Thoracic aorta (tissue), 2 donors: ENCODE measurements at places on chromosomes 13 and 19. TPM values are rescaled to one million over a fixed set of nuclear protein-coding genes. Genes with fewer than 3 reads are reported as not detected.

DNA sequence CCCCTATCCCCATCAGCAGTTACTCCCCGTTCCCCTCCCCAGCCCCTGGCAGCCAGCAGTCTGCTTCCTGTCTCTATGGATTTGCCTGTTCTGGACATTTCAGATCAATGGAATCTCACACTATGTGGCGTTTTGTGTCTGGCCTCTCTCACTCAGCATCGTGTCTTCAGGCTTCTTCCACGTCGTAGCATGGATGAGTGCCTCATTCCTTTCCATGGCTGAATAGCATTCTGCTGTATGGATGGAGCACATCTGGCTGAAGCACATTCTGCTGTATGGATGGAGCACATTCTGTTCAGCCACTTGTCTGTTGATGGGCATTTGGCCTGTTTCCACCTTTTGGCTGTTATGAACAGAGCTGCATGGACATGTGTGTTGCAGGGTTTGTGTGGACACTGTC lies 29.5 kb downstream of the CRTC1 start:
- peaks cover 12% of the 10 kb centered on the region for H3K4me1 ChIP-seq
- H3K27me3 ChIP-seq = no peaks in the 10 kb centered on the region
- H3K4me3 ChIP-seq = no peak overlapping the region
- no peak for DNase-seq

GRCh38 chr13:105441051-105441750 lies 1094.3 kb downstream of the EFNB2 start:
- DNase-seq = no peak
- no peaks in the 10 kb centered on the region for H3K36me3 ChIP-seq
- no peak overlapping the region for H3K27ac ChIP-seq

GRCh38 chr19:54383330-54383729 lies 18.6 kb upstream of the LAIR1 start:
- no peak overlapping the region for H3K27ac ChIP-seq
- no peaks in the 10 kb centered on the region for H3K36me3 ChIP-seq
- no peaks in the 10 kb centered on the region for H3K4me1 ChIP-seq
- H3K4me3 ChIP-seq = no peak overlapping the region

DNA sequence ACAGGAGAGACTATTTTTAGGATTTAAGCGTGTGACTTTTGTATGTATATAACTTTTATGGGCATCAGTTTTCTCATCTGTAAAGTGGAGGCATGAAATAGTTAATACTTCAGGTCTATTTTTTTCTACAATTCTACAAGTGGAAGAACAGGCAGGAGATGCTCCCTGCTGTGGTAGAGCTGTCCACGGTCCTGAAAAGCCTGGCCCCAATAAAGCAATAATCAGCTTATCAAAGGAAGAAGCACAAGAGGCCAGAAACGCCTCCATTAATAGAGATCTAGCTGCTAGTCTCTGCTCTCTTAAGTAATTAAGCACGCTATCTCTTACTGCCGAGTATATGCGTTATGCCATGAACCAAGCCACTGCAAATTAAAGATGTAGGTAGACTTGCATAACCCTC lies 28.0 kb upstream of the WASF3 start:
- H3K27me3 ChIP-seq = no peaks in the 10 kb centered on the region
- no peaks in the 10 kb centered on the region for H3K36me3 ChIP-seq
- no peak overlapping the region for H3K27ac ChIP-seq
- no peak overlapping the region for H3K4me3 ChIP-seq

- peaks cover 14% of the 10 kb centered on the region for H3K36me3 ChIP-seq
- no peaks in the 10 kb centered on the region for H3K4me1 ChIP-seq
- H3K27me3 ChIP-seq = no peaks in the 10 kb centered on the region
- DNase-seq = no peak
- no peak overlapping the region for H3K27ac ChIP-seq
Observed at GRCh38 chr13:49701491-49701890, 10.2 kb upstream of the EBPL start.

GRCh38 chr13:77521595-77522367 lies 13.7 kb upstream of the SCEL start:
- H3K4me1 ChIP-seq = no peaks in the 10 kb centered on the region
- no peaks in the 10 kb centered on the region for H3K27me3 ChIP-seq
- no peak overlapping the region for H3K4me3 ChIP-seq
- no peak for DNase-seq

DNA sequence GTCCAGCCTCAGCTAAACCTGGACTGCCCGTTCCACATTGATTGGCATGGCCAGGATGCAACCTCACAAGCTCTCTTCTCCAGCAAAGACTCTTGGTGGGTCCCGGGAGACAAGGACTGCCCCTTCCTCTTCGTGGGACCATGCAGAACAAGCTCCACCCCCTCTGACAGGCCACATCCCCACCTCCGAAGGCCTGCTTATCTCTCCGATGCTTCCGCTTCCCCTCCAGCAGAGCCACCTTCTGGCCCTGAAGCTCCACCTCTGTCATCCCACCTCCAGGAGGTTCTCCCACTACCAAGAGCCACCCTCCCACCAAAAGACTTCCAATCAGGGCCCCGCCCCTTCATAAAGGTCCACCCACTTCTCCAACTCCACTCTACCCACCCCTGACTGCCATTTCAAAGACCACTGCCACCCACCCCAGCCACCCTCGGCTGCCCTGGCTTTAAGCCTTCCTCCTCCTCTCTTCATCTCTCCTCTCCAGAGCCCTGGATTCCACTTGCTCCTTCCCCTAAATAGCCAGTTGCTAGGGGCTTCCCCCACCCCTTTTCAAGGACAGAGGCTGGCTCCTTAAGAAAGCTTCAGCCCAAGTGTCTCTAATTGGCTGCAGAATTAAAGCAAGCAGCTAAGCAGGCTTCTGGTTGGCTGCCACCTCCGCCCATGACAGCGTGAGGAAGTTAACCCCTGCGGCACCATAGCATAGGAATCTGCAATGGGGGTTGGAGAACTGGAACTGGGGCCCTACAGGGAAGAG lies 9.9 kb downstream of the LRFN1 start:
- peaks cover 5% of the 10 kb centered on the region for H3K27me3 ChIP-seq
- H3K27ac ChIP-seq = no peak overlapping the region
- DNase-seq = no peak
- H3K36me3 ChIP-seq = no peaks in the 10 kb centered on the region
- H3K4me1 ChIP-seq = no peaks in the 10 kb centered on the region

DNA sequence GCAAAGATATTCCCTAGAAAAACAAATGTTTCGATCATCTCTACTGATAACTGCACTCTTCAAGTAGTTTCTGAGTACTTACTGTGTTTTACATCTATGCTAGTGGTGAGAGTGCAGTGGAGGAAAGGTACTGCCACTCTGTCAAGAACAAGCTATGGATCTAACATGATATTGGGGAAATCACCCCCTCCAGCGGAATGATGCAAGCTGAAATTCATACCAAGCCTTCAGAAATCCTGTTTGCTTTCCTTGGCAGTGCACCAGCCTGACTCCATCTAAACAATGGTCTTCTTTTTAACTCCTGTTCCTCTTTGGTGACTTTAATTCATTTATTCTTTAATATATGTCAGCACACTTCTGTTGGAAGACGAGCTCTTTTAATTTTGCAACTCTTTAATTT lies 238.0 kb downstream of the PCDH9 start:
- no peaks in the 10 kb centered on the region for H3K36me3 ChIP-seq
- no peaks in the 10 kb centered on the region for H3K27me3 ChIP-seq
- H3K4me3 ChIP-seq = no peak overlapping the region
- no peak overlapping the region for H3K27ac ChIP-seq
- H3K4me1 ChIP-seq = peaks cover 11% of the 10 kb centered on the region

- H3K4me3 ChIP-seq = no peak overlapping the region
- no peak overlapping the region for H3K27ac ChIP-seq
- H3K4me1 ChIP-seq = peaks cover 20% of the 10 kb centered on the region
Observed at GRCh38 chr13:97140611-97141010, 81.5 kb upstream of the MBNL2 start.

DNA sequence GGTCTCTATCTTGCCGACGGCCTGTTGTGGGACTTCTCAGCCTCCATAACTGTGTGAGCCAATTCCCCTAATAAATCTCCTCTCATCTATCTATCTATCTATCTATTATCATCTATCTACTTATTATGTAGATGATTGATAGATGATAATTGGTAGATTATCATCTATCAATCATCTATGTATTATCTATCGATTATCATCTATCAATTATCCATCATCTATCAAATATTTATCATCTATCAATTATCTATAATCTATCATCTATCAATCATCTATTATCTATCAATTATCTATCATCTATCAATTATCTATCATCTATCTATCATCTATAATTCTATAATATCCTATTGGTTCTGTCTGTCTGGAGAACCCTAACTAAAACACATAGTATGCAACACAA lies 33.5 kb downstream of the CYSLTR2 start:
- no peak for DNase-seq
- no peaks in the 10 kb centered on the region for H3K36me3 ChIP-seq
- H3K4me1 ChIP-seq = no peaks in the 10 kb centered on the region
- no peaks in the 10 kb centered on the region for H3K27me3 ChIP-seq

DNA sequence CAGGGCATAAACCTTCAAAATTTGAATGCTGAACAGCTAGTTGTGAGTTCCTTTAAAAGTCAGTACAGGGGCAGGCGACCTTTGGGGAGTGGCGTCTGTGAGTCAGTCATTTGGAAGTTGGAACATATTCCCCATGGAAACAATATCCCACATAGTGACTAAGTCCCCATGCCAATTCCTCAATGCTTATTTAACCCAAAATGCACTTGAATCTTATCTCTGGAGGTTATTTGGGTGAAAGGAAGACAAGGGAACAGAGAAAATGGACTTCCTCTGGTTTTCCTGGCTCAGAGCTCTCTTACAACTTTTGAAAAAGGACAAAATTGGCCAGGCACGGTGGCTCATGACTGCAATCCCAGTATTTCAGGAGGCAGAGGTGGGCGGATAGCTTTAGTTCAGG lies 479.2 kb upstream of the NBEA start:
- no peak overlapping the region for H3K4me3 ChIP-seq
- no peaks in the 10 kb centered on the region for H3K36me3 ChIP-seq
- H3K27me3 ChIP-seq = no peaks in the 10 kb centered on the region
- H3K27ac ChIP-seq = peak overlapping the region; percentile 46

- H3K27me3 ChIP-seq = no peaks in the 10 kb centered on the region
- no peak overlapping the region for H3K4me3 ChIP-seq
- no peak for DNase-seq
- H3K27ac ChIP-seq = no peak overlapping the region
- no peaks in the 10 kb centered on the region for H3K4me1 ChIP-seq
Observed at GRCh38 chr13:43647471-43647870, 139.3 kb downstream of the ENOX1 start.

GRCh38 chr13:91356919-91357612 lies 9.6 kb downstream of the MIR17HG start:
- H3K36me3 ChIP-seq = peaks cover 1% of the 10 kb centered on the region
- no peak for DNase-seq
- no peak overlapping the region for H3K27ac ChIP-seq
- H3K4me1 ChIP-seq = peaks cover 12% of the 10 kb centered on the region
- H3K4me3 ChIP-seq = no peak overlapping the region

- no peak overlapping the region for H3K4me3 ChIP-seq
- H3K36me3 ChIP-seq = no peaks in the 10 kb centered on the region
- H3K4me1 ChIP-seq = peaks cover 5% of the 10 kb centered on the region
- no peak overlapping the region for H3K27ac ChIP-seq
Observed at GRCh38 chr13:50701469-50701868, 142.0 kb downstream of the DLEU7 start.

DNA sequence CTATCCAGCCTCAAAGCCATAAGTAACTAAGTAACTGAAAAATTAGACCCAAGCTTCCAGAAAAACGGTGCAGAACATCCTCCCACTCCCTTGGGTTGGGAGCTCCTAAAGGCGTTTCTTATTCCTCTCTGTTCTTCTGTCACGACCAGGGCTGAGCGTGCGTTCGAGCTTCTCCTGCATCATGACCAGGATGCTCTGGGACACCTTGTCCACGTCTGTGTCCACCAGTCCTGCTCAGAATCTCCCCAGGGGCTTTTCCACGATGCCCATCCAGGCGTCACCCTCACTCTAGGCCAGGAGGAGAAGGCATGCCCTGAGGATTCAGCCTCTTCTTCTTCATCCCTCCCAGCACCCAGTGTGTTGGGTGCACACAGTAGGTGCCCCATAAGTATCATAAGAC lies 37.8 kb upstream of the GAS6 start:
- H3K27ac ChIP-seq = peak overlapping the region; percentile 68
- H3K4me3 ChIP-seq = no peak overlapping the region
- DNase-seq = no peak
- no peaks in the 10 kb centered on the region for H3K36me3 ChIP-seq
- no peaks in the 10 kb centered on the region for H3K27me3 ChIP-seq

GRCh38 chr19:39819786-39820185 lies 14.2 kb downstream of the DYRK1B start:
- H3K4me1 ChIP-seq = peaks cover 10% of the 10 kb centered on the region
- no peak for DNase-seq
- H3K36me3 ChIP-seq = no peaks in the 10 kb centered on the region
- H3K27me3 ChIP-seq = no peaks in the 10 kb centered on the region
- no peak overlapping the region for H3K27ac ChIP-seq
- no peak overlapping the region for H3K4me3 ChIP-seq

DNA sequence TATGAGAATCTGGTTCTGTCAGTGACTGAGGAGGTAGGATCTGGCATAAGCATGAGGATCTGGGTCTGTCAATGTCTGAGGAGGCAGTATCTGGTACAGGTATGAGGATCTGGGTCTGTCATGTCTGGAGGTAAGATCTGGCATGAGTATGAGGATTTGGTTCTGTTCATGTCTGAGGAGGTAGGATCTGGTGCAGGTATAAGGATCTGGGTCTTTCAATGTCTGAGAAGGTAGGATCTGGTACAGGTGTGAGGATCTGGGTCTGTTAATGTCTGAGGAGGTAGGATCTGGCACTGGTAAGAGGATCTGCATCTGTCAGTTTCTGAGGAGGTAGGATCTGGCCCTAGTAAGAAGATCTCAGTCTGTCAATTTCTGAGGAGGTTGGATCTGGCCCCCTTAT lies 12.4 kb upstream of the PDCD2L start:
- H3K36me3 ChIP-seq = peaks cover 45% of the 10 kb centered on the region
- no peak for DNase-seq
- H3K27ac ChIP-seq = no peak overlapping the region
- H3K27me3 ChIP-seq = no peaks in the 10 kb centered on the region
- H3K4me1 ChIP-seq = no peaks in the 10 kb centered on the region

GRCh38 chr19:54105796-54106195 lies 3.1 kb downstream of the NDUFA3 start:
- H3K27ac ChIP-seq = no peak overlapping the region
- no peaks in the 10 kb centered on the region for H3K27me3 ChIP-seq
- no peak overlapping the region for H3K4me3 ChIP-seq
- H3K36me3 ChIP-seq = peaks cover 40% of the 10 kb centered on the region
- peaks cover 13% of the 10 kb centered on the region for H3K4me1 ChIP-seq

- DNase-seq = no peak
- H3K4me1 ChIP-seq = no peaks in the 10 kb centered on the region
- H3K4me3 ChIP-seq = no peak overlapping the region
- H3K27me3 ChIP-seq = no peaks in the 10 kb centered on the region
- no peak overlapping the region for H3K27ac ChIP-seq
- no peaks in the 10 kb centered on the region for H3K36me3 ChIP-seq
Observed at GRCh38 chr13:68616600-68617222, 1386.6 kb upstream of the PCDH9 start.

Gene GSX1
- not detected for total RNA-seq

Gene TLE5
- total RNA-seq = 448 TPM

Gene SYNGR4
- not detected for total RNA-seq

Gene TMEM272
- not detected for total RNA-seq

Gene ZNF284
- total RNA-seq = 2.1 TPM

Gene AMER2
- total RNA-seq = not detected

Gene LCP1
- 66.3 TPM for total RNA-seq

Gene SIGLEC8
- total RNA-seq = 0.41 TPM

Gene FLT3LG
- 4.7 TPM for total RNA-seq

Gene ZNF534
- 0.49 TPM for total RNA-seq

Gene IGFL1
- total RNA-seq = not detected

Gene ALOX5AP
- total RNA-seq = 27.5 TPM

Gene RNF225
- total RNA-seq = not detected

Gene C5AR2
- total RNA-seq = 25.7 TPM

Gene GNG8
- total RNA-seq = not detected
